ENCODE measurements at places on chromosomes 6 and 20.
A peak's percentile ranks its signal among the peaks of the same experiment; 100 is the strongest.

GRCh38 chr6:124866040-124866439 lies 96.2 kb upstream of the RNF217 start:
- no peak for DNase-seq

DNA sequence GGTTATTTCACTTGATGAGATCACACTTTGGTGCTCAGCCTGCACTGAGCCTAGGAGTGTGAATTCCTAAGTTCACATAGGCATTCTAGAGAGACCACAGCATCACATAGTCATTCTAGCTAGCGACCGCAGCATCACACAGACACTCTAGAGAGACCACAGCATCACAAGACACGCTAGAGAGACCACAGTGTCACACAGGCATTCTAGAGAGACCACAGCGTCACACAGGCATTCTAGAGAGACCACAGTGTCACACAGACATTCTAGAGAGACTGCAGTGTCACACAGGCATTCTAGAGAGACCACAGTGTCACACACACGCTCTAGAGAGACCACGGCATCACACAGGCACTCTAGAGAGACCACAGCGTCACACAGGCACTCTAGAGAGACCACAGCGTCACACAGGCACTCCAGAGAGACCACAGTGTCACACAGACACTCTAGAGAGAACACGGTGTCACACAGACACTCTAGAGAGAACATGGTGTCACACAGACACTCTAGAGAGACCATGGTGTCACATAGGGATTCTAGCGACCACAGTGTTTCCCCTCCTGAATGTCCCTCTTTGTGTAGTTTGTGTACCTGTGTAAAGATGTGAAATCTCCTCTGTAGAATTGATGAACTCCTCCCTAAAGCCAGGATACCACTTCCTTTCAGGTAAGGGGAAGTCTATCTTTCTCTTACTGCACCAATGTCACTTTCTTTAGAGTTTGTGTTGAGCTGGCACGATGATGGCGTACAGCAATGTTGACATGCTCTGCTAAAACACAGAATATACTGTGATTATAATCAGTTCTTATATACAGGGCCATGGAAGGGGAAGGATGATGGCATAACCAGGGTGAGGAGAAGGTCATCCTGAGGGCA lies 169.4 kb downstream of the ZDHHC14 start:
- no peak for DNase-seq

DNA sequence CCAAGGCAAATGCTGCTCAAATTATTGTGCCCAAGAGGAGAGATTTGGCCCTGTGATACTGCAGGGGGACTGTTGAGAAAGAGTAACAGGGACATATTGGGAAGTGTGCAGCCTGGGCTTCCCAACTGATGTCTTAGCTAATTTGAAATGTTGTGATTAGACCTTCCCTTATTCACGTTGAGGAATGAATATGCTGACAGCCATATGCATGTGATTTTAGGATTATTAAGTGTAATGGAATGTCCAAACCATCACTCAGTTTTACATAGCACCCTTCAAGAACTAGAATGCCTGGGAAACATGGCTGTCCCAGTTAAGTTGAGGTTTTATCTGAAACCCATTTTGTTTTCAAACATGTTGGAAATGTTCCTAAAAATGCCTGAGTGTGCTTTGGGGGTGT lies 81.4 kb downstream of the CARMIL1 start:
- no peak for DNase-seq

- DNase-seq: no peak
Measured at GRCh38 chr6:154522576-154522975, 12.1 kb upstream of the CNKSR3 start.

GRCh38 chr6:151409260-151409659 lies 17.9 kb upstream of the ZBTB2 start:
- DNase-seq: no peak

GRCh38 chr6:168004945-168005344 lies 7.5 kb downstream of the KIF25 start:
- DNase-seq: no peak

- DNase-seq: no peak
Measured at GRCh38 chr6:144898052-144898689, 613.0 kb downstream of the UTRN start.

GRCh38 chr6:140546640-140547039 lies 1172.2 kb upstream of the CITED2 start:
- DNase-seq: no peak

GRCh38 chr6:41247288-41247865 lies 19.2 kb downstream of the TREML4 start:
- peak; percentile 75 for DNase-seq

- DNase-seq: no peak
Measured at GRCh38 chr6:81373414-81373813, 379.1 kb downstream of the TENT5A start.

GRCh38 chr6:112360498-112360897 lies 13.4 kb downstream of the RFPL4B start:
- no peak for DNase-seq

DNA sequence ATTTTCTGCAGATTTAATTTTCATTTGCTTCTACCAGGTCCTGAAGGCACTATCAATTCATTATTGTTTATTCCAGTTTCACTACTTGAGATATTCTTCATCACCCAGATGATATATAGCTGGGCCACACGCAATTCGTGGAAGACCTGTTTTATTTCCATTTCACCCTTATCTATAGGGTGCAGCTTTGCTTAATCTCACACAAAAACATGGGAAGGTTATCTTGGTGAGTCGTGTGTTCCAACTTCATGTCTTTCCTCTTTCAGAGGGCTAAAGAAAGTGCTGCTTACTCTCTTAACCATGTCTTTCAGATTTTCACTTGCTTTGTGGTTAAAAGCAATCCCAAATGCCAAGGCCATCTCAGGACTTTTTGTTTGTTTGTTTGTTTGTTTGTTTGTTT lies 194.0 kb downstream of the SOD2 start:
- DNase-seq: no peak

GRCh38 chr6:158018041-158018771 lies 36.5 kb downstream of the SYNJ2 start:
- DNase-seq: no peak

DNA sequence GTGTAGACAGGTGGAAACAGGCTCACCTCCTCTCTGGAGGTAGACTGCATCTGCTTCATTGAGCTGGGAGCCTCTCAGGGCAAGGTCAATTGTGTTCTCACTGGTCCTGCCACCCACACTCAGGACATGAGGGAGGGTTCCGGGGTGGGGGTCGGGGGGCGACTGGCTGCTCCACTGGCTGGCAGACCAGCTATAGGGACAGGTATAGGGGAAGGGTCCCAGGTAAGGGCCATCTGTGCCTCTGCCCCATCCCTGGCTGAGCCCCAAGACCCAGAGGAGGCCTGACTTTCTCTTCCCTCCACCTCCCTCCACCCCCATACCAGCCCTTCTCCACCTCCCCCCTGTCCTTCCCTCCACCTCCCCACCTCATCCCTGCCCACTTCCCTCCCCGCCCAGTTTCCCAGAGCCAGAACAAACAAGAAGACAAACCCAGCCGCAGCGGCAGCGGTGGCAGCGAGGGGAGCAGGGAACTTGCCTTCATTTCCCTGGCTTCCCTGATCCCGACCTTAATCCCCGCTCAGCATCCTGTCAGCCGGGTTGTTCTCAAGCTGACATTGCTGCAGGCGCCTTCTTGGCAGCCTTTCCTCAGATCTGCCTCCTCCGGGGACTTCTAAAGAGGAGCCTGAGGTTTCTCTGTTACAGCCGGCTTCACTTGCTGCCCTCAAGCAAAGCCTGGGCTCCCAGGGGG lies 18.3 kb upstream of the FOXP4 start:
- DNase-seq: no peak

- DNase-seq: no peak
Measured at GRCh38 chr6:57305107-57305506, 12.3 kb upstream of the PRIM2 start.

- DNase-seq: no peak
Measured at GRCh38 chr6:150056916-150057315, 12.0 kb downstream of the ULBP3 start.

- DNase-seq: no peak
Measured at GRCh38 chr20:5535125-5535756, 215.0 kb upstream of the SHLD1 start.

DNA sequence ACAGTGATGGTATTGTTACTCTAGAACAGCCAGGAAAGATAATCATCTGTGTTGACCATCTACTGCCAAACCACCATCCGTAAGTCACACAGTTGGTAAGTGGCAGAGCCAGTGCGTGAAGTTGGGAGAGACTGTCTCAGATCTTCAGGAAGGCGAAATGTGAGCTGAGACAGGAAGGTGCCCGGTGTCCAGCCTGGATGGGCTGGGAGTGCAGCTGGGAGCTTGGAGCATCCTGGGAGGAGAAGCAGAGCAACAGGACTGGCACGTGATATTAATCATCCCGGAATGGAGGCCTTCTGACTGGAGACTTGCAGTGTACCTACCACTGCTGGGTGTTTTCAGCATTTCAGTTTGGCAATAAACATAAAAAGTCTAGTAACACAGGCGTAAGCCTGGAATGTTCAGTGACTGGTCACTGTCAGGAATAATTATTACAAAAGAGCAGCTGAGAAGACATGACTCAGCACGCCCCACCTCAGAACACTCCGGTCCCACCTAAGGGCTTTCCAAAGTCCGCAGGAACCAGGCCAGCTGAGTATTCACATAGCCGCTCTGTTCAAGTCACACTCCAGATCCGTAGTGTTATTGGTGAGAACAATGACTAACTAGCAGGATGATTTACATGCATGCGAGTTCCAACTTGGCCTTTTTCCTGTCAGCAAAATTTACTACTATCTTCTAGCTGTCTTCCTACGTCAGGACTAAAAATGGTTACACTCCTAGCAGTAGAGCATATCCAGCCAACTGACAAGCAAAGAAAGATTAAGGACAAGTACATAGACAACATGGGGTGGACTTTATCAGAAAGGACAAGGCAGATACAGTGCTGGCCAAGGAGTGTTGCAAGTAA lies 45.1 kb upstream of the PNRC1 start:
- no peak for DNase-seq

DNA sequence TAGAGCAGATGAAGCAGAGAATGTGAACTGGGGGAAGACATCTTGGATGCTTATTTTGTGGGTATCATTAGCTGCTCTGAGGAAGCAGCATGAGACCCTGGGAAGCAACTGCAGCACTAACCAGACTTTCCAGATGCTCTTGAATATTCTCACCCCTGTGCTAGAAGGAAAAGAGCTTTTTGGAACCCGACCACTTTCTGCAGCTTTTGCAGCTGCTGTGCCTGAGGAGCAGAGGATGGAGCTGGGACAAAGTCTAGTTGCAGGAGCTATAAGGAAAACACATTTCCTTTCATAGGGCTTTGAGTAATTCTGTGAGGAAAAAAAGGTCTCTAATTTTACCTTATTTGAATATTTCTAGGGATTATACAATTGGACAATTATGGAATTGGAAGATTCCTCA lies 369.7 kb downstream of the CD109 start:
- no peak for DNase-seq

DNA sequence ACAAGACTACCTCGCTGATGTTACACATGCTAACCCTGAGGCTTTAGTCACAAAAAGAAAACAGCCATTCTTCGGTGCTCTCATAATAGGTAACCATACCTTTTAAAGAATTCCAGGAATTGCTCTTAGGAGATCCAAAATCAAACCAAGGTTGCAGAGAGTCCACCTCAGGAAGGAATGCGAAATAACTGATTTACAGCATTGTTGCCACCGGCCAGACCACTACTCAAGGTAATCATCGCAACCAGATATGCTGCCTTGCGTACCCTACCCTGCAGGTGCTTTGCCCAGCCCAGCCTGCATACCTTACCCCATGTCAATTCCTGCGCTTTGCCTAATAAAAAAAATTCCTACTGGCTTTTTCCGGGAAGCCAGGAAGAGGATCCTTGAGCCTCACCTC lies 27.0 kb downstream of the NUP153 start:
- DNase-seq: no peak

DNA sequence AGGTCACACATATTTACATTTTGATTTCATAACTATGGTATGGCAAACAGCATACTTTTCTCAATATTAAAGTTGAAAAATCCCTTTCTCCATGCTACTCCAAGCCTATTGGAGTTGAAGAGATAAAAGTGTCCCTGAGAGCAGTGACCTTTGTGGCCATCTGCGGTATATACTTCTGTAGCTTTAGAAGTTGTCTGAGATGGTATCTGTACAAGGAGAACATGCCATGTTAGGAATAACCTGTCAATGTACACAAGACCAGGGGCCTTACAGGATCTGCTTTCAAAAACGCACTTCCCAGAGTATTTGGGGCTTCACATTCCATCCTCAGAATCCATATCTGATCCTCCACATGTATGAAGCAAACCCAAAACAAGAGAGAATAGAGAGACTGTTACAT lies 226.7 kb downstream of the MEI4 start:
- no peak for DNase-seq

DNA sequence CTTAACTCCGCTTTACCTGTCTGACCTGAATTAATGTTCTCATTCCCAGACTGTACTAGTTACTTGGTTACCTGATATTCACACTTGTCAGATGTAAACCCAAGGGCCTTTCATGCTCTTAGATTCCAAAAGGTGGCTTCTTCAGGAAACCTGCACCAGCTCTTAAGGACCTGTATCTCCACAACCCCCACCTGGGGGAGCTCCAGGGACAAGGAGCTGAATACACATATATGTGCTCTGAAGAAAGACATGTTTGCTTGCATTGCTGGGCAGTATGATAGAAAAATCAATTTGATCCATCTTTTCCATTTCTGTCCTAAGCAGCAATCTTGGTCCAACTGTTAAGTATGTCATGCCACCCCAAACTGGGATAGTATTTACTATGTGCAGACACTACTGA lies 64.8 kb upstream of the POU3F2 start:
- peak; percentile 6 for DNase-seq

- no peak for DNase-seq
Measured at GRCh38 chr6:169224185-169224695, 29.4 kb downstream of the THBS2 start.

GRCh38 chr20:50722424-50723155 lies 8.8 kb upstream of the PARD6B start:
- no peak for DNase-seq

Data from DND-41 (cell line).